ENCODE measurements at places on chromosomes 6 and 20.

DNA sequence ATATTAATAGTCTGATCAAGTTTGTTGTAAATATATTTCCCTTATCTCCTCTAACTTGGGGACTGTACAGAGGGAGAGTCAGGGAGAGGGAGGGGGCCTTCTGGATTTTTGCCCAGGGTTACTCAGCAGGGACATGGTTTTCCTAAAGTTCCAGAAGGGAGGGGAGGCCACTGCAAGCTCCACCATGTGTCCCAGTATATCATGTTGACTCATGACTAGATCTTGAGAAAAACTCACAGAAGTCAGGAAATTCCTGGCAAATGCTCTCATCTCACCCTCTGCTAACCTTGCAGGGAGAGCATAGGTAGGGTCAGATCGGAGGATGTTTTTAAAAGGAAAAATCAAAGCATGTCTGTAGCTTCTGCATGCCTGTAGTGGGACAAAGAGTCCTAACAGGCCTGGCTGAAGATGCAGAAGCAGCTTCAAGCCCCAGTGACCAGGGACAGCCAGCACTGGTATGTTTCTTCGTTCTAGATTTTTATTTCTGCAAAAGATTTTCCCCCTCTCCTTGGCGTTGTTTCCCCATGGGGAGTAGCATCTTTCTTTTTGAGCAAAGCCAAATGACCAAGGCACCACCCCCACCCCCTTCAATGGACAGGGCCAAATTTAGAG is 272.9 kb upstream of the SUPT3H start:
- DNase-seq = no peak

DNA sequence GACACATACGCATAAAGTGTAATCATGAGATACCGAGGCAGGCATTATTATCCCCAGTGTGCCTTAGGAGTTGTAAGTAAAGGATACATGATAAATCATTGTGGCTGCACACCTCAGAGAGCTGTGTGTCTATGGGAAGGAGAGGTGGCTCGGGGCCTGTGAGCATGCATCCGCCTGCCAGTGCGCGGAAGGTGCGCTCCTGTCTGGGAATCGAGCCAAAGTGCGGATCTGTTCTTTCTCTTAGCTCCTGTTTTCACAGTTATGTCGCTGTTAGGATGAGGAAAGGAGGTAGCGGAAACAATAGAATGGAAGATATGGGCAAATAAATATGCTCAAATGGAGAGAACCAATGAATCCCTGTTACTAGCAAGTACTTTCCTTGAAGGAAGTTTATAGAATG is 98.0 kb downstream of the ANKRD6 start:
- DNase-seq = no peak

DNA sequence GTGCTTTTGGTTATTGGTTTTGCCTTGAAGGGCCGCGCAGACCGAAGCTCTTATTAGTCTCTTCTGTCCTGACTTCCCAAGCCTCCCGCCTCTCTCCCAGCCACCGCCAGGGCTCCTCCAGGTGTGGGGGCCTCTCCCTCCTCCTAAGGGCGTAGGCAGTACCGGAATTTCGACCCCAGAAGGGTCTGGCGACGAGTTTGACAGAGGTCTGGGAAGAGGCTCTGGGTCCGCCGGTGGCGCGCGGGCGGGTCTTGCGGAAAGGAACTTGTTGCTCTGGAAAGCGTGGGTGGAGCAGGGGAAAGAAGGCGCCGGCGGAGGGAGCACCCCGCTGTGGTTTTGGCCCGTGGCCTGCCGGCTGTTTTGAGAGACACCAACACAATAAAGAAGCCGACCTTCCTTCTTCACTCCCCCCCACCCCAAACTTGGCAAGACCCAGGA is 1.8 kb downstream of the PCSK2 start:
- no peak for DNase-seq

DNA sequence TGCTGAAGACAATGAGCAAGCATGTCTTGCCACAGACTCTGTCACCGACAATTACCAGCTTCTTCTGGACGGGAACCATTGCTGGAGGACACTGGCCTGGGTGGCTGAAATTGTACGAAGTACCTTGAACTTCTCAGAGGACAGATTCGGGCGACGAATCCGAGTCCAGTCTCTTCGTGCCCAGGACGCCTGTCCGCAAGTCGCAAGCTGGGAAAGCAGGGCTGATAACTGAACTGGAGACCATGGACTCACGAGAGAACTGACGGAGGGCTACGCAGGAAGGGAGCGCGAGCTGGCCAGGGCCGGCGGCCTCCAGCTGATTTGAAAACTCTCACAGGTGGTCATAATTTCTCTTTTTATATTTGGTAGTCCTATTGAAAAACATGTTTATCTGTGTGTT is 1229.5 kb upstream of the MAP3K7 start:
- no peak for DNase-seq

GRCh38 chr6:142975365-142975764 is 30.4 kb upstream of the HIVEP2 start:
- DNase-seq = no peak

DNA sequence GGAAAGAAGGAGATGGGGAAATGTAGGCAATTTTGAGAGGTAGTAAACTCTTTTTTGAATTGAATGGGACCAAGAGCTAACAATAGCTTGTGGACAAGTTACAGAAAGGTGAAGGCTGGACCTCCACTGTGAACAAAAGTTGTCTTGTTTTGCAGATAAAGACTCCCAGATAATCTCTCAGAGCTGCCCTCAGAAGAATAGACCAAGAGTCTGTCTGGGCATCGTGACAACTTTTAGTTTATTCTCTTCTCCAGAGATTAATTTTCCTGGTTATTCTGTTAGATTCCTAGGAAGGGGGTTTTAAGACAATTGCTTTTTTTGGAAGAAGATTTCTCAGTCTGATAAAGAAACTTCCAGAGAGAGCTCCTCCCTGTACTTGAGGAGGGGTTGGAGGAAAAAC is 161.9 kb downstream of the COL19A1 start:
- DNase-seq = no peak

Measured in mucosa of descending colon (tissue), 3 donors.